ENCODE measurements at places on chromosomes 3 and 15.
A peak's percentile ranks its signal among the peaks of the same experiment; 100 is the strongest.

GRCh38 chr15:65819563-65819960 lies 27.5 kb upstream of the DENND4A start:
- DNase-seq, result no peak

DNA sequence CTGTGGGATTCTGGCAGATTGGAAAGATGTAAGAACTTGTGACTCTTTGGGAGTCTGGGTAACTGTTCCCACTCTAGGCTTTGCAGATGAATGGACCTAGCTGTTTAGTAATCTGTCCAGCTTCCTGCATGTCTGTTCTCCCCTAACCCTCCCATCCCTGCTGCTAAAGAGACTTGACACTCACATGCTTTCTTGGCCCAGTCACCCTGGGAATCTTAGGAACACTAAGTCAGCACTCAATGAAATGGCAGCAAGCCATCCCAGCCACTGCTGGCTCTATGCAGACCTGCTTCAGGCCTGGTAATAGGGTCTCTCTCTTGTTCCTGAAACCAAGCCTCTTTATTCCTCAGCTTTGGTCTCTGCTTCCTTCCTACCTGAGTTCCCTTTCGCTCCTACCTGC lies 63.7 kb upstream of the THSD4 start:
- DNase-seq, result no peak

- DNase-seq, result peak; percentile 19
These were observed 38.0 kb downstream of the RAB7A start for GRCh38 chr3:128763967-128764366.

DNA sequence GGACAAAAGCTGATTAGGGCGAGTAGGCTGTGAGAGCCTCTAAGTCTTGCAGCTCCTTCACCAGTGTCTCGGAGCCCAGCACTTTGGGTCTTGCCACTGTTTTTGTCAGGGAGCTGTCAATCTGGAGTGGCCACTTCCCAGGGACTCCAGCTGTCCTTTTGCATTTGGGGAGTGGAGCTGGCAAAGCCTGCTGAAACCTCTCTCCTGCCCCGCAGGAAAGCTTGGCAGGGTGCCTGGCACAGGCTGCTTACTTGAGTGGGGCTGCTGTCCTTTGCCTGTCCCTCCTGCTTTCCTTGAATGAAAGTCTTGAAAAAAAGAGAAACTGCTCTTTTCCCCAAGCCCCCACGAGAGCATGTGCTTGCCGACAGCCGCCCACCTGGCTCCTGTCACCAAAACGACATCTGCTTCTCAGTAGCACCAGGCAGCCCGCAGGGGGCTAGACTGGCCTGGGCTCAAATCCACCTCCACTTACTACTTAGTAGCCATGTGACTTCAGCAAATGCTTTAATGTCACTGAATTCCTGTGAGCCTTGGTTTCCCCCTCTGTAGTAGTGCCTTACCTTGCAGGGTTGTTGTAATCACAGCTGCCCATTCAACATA lies 13.7 kb downstream of the USP13 start:
- no peak for DNase-seq

- DNase-seq, result no peak
These were observed 50.6 kb upstream of the SLC7A14 start for GRCh38 chr3:170636400-170636973.

GRCh38 chr3:195271410-195272243 lies 668 bp upstream of the XXYLT1 start:
- peak; percentile 92 for DNase-seq

GRCh38 chr15:93523481-93523880 lies 434.5 kb upstream of the RGMA start:
- no peak for DNase-seq

DNA sequence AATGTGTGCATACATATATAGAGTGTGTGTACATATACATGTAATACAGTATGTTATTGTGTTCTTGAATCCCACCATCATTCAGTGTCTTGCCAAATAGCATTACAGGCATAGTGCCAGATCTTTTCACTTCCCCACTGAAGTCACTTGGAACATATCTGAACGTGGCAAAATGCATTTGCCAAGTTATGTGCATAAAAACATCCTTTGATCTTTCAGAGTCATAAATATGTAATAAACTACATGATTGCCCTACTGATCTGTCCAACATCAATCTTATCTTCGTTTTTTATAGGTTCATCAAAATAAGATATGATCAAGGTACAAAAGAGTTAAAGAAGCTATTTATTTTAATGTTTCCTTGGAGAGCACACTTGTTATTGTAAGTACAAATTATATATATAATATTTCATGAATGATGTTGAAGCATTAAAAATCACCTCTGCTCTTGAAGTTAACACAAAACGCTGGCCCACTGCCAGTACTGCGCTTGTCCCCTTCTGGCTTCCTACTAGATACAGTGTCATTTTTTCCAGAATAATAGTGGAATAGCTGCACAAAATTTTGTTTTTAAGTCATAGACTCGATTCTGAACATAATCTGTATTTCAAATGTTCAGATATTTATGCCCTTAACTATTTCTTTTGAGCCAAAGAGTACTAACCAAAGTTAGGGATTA lies 549.5 kb upstream of the ARRDC4 start:
- DNase-seq, result no peak

GRCh38 chr15:40754574-40754882 lies 526 bp downstream of the RMDN3 start:
- no peak for DNase-seq

- no peak for DNase-seq
These were observed 1.9 kb downstream of the RTP4 start for GRCh38 chr3:187370051-187370450.

DNA sequence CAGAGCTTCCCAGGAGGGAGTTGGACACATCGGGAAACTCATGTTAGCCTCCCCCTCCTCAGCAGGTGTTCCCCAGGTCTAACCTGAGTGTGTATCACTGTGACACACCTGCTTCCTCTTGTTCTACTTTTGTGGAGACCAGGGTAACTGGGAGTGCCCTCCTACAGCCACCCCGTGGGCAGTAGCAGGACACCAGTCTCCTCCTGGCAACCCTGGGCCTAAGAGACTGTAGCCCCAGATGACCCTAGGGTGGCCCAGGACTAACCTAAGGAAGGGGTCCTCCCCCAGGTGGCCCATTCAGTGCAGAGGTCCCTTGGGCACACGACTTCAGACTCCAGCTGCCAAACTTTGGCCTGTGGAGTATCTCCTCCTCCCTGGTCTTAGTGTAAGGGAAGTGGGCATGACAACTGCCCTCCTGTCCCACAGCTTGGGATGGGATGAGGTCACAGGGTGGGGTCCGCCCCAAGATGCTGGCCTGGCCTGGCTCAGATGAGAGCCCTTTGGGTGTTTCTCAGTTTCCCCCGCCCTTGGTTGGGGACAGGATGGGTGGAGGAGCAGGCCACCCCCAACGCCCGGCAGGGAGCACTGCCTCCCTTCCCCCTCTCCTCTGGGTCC lies 4.8 kb downstream of the CSK start:
- no peak for DNase-seq

DNA sequence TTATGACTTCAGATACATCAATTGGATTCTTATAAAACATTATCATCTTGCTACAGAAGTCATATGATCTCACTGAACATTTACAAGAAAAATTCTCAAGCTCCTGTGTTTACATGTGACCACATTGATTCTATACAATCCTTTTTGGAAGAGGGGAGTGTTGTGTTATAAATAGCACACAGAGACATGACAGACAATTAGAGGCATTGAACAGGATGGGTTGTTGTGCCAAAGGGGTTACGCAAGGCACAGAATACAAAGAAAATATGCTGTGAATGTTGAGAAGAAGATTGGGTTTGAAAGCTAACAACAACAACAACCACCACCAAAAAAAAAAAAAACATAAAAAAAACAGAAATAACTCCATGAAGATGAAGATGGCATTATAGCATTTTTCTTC lies 32.5 kb upstream of the TBL1XR1 start:
- no peak for DNase-seq

DNA sequence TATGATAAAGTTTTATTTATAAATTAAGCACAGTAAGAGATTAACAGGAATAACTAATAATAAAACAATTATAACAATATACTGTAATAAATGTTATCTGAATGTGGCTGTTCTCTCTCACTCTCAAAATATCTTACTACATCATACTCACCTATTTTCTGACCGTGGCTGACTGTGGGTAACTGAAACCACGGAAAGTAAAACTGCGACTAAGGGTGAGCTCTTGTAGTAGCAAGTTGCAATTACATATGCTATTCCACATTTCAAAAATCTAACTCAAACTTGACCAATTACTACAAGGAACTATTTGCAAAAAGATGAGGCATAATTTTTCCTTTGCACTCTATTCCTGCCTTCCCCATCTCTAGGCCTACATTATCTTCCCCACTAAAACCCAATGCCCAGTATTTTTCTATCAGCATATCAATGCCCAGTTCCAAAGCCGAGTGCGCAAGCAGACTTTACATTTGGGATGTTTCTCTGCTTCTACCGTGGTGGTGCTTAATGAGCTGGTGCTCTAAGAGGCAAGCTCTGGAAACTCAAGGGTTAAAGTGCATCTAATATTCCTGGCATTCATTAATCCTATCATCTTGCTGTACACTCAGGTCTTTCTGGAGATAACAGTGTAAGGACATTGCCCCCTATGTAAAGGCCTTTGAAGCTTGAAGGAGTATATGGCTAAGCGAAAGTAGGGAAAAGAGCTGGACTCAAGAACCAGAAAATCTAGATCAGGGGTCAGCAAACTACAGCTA lies 6.7 kb downstream of the PCYT1A start:
- DNase-seq, result peak; percentile 19

- DNase-seq, result no peak
These were observed 12.5 kb downstream of the ZPLD1 start for GRCh38 chr3:102447272-102447671.

GRCh38 chr15:74712311-74712710 lies 13.0 kb downstream of the CYP1A1 start:
- DNase-seq, result no peak

- DNase-seq, result no peak
These were observed 400.8 kb upstream of the THBS1 start for GRCh38 chr15:39180030-39180429.

GRCh38 chr15:83571820-83572707 lies 81.9 kb upstream of the ADAMTSL3 start:
- DNase-seq, result no peak

DNA sequence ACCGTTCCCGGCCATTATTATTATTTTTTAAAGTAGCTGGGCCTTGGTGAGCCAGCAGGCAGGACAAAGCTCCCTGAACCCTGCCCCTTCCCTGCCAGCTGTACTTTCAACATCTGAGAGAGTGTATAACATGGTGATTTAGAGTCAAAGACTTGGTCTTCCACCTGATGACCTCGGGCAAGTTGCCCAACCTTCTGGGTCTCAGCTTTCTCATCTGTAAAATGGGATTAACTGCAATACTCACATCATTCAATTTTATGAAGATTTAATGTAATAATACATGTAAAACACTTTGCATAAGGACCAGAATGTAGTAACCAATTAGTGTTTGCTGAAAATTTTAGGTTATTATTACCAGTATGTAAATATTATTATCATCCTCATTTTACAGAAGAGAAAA lies 11.9 kb upstream of the TRH start:
- DNase-seq, result no peak

- no peak for DNase-seq
These were observed 5.3 kb downstream of the DPP8 start for GRCh38 chr15:65512189-65512588.

GRCh38 chr3:127652246-127652995 lies 20.3 kb upstream of the ABTB1 start:
- peak; percentile 33 for DNase-seq

DNA sequence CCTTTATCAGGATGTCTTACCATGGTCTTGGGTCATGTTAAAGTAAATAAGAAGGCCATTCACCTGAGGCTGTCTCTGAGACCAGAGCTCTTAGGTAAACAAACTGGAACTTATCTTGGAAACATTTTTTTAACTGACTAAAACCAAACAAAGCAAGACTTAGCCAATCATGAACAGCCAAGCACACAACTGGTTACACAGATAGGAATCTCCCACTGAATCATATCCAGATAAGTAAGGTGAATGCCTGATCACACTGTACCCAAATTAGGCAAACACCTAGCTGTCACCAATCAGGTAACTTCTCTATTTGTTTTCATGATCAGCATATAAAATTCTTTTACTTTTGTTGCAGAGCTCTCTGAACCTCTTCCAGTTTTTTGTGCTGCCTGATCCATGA lies 205.4 kb downstream of the CNTN3 start:
- no peak for DNase-seq

- DNase-seq, result no peak
These were observed 33.9 kb downstream of the PTPRG start for GRCh38 chr3:61595288-61595687.

- DNase-seq, result no peak
These were observed 155.2 kb upstream of the CGNL1 start for GRCh38 chr15:57221134-57221533.

DNA sequence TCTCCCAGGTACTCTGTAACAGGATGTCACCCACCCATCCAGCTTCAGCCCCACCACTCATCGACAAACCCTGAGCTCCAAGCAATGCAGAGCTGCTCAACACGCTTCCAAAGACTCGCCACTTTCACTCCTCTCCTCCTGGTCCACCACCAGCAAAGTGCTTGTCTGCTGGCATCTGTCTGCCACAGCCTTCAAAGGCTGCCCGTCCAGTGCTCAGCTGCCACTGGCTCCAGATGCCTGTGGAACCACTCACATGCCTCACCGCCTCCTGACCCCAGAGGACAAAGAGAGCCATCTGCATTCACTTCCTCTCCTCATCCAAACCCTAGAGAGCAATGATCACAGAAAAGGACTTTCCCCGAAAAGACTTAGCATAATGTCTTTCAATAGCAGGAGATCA lies 109.5 kb upstream of the OCA2 start:
- DNase-seq, result no peak

DNA sequence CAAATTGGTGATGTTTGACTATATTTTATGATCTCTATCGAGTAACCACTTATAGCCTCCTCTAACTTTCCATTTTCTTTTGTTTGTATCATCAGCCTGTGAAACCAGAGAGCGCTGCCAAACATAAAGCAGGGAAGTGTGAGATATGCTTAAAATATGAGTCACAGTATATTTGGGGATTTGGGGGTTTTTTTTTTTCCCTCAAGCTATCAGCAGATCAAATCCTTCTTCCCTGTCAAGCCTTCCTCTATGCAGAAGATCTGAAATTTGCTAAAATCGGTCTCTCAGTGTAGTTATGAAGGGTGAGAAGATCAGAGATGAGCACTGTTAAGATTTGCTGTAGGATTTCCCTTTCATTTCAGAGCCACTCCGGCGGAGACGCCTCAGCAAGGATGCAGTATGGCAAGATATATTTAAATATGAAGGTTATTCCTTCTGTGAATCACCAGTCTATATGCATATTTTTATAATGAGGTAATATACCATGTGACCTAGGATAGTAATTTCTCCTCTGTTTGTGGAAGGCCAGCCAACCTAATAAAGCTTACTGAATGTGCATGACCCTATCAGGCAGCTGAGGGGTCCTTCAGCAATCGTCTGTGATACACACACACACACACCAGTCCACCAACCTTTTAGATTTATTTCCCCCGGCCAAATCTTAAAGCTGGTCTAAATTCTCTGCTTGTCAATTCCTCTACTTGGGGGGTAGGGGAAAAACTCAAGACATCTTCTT lies 474.1 kb downstream of the FOXP1 start:
- no peak for DNase-seq
